Left lung (tissue), 14 donors: ENCODE measurements at places on chromosomes 4 and X. TPM values are rescaled to one million over a fixed set of nuclear protein-coding genes. Genes with fewer than 3 reads are reported as not detected.

GRCh38 chrX:23062359-23062758, 62.6 kb downstream of the DDX53 start:
- DNase-seq = no peak

DNA sequence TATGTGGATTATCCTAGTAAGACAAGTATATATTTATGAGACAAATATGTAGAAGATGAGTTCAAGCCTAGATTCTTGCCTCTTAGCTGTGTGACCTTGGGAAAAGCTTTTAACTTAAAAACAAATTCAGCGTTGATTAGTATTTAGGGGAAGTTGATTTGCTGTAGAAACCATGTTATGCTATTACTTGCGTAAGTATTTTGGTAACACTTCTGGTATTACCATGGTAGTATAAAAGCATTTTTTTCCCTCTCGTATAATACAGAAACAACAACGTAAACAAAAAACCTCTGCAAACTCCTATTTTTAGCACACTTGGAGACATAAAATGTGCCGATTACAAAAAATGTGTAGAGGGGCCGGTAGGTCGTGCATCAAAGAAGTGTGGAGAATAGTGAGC, 33.2 kb downstream of the STAG2 start:
- DNase-seq = no peak

DNA sequence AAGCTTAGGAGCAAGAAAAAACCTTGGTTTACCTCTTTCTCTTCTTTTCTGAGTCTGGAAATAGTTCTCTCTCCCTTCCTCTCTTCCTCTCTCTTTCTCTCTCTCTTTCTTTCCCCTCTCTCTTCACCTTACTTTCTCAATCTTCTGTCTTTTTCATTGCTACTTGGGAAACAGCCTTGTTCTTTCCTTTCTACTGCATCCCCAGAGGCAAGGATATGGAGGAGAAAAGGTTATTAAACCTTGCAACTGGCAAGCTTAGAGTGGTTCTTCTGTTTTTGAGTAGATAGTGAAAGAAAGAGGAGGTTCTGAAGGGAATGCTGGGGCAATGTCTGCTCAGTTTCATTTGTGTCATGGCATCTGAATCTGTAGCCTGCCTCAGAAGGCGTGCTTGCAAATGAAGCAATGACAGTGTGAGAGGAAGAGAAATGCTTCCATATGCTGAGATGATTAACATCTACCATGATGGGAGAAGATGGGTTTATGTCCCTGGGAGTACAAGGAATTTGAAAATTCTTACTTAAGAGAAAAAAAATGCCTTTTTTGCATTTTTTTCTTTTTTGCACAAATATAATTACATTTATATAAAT, 190.6 kb downstream of the CEP135 start:
- DNase-seq = no peak

DNA sequence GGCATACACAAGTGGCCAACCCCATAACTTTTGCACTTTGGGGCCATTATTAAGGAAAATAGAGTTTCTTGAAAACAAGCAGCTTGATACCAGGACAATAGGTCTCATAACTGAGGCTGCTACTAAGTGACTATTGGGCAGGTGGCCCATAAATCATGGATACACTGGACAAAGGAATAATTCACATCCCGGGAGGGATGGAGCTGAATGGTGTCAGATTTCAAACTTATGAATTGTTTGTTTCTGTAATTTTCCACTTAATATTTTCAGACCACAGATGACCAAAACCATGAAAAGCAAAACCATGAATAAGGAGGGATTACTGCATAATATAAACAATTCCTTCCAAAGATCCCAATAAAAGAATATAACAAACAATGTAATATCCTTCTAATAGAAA, 114.4 kb downstream of the WDFY3 start:
- DNase-seq = no peak

GRCh38 chr4:10115271-10115796, 1.3 kb downstream of the WDR1 start:
- no peak for DNase-seq

GRCh38 chrX:116317409-116317808, 119.0 kb upstream of the SLC6A14 start:
- DNase-seq = peak; percentile 74

DNA sequence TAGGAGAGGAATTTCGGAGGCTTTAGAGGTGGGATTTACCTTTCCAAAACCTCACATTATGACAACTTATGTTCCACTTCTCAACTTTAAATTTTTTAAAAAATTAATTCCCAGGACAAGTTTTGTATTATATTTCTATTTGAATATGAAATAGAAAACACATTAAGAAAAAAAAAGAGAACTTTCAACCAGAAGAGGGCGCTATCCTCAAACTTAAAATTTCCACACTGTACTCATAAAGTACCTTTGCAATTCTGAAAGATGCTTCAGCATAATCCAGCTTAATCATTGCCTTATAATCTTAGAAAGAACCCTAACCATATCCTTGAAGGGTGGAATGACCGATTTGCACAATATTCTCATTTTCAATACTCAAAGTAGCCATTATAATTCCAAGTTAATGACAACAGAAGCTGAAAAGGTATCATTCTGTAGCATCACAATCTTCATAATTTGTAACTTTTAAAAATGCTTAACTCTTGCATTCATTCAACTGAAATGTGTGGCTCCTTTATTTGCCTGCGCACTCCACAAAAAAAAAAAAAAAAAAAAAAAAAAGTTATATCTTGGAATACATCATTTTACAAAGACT, 158.0 kb downstream of the KCNIP4 start:
- DNase-seq = no peak

GRCh38 chrX:108397627-108398391, 40.4 kb downstream of the COL4A6 start:
- DNase-seq = no peak

DNA sequence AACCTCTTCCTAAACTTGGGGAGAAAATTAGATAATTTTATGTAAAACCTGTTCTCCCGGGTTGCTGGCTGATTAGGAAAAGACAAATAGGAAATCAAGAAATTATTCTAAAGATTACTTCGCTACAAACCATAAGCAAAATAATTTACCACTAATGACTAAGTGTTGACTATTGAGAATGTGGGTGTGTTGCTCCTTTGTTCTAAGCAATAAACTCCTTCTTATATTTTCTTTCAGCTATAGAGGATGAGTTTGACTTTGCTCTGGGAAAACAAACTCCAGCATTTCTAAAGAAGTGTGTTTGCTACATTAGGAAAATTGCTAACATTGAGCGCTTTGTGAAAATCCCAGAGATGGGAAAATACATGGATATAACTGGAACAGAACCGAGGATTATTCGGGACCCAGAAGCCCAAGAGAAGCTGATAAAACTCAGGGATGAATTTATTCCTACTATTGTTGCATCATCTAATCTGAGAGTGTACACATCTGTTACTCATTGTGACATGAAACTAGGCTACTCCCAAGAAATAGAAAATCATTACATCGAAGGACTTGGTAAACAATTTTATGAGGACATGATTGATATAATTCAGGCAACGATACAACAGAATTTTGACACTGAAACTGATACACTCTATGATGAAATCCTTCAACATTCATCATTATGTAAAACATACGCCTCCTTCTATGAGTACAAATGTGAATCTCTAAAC, 194.2 kb downstream of the NWD2 start:
- DNase-seq = no peak

DNA sequence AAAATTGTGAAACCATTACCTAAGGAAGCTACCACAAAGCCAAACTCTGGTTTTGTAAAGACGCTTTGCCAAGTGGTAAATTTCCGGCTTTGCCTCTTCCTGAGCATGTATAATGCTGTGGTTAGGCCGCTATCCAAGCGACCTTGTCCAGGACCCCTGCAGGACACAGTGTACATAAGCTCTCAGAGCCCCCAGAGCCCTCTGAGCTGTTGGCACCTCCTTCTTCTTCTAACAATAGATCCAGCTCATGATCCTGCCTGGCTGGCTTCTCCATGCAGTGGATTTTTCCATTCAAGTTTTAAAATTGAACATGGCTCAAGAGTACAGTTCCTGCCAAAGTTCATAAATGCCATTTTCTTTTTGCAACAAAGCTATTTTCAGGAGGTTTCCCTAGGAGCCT, 326.7 kb downstream of the MAPK10 start:
- no peak for DNase-seq

DNA sequence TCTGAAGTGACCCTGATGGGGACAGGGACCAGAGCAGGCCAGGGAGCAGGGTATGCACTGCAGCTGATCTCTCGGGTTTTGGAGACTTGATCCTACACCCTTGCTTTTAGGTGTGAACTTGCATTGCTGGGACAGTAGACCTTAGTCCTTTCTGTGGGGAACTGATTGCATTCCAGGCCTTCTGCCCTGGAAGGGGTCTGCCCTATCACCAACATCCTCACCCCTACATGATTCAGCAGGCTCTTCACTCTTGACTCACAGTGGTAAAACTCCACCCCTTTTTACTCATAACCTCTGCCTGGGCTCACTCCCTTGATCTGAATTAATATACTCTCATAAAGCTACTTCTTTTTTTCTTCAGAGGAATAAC, 6.6 kb upstream of the DDX60L start:
- DNase-seq = no peak

- no peak for DNase-seq
These were observed 153.1 kb downstream of the NPNT start for GRCh38 chr4:106048250-106048971.

- DNase-seq = no peak
These were observed 213.0 kb upstream of the GK2 start for GRCh38 chr4:79621061-79621460.

- no peak for DNase-seq
These were observed 313.2 kb downstream of the ANTXR2 start for GRCh38 chr4:79759793-79760192.

- no peak for DNase-seq
These were observed 99.0 kb downstream of the AREG start for GRCh38 chr4:74543983-74544382.

ERCC6L gene
- polyA plus RNA-seq = 6.8 TPM

GLRA3 gene
- 0.03 TPM for polyA plus RNA-seq

MANBA gene
- 35.8 TPM for polyA plus RNA-seq

HTN3 gene
- polyA plus RNA-seq = not detected

ZNF711 gene
- 79.4 TPM for polyA plus RNA-seq

TTC29 gene
- polyA plus RNA-seq = 2.7 TPM

TRO gene
- 107 TPM for polyA plus RNA-seq

HTRA3 gene
- 9.7 TPM for polyA plus RNA-seq

XPNPEP2 gene
- polyA plus RNA-seq = 8.9 TPM

CFAP99 gene
- 1.3 TPM for polyA plus RNA-seq
